CD4-positive, alpha-beta T cell treated with Interleukin-17A for 1 hour (primary cell): ENCODE measurements at places on chromosomes 13 and 19.

- no peak for DNase-seq
Observed at GRCh38 chr19:52520013-52520412, 7.5 kb upstream of the ZNF808 start.

DNA sequence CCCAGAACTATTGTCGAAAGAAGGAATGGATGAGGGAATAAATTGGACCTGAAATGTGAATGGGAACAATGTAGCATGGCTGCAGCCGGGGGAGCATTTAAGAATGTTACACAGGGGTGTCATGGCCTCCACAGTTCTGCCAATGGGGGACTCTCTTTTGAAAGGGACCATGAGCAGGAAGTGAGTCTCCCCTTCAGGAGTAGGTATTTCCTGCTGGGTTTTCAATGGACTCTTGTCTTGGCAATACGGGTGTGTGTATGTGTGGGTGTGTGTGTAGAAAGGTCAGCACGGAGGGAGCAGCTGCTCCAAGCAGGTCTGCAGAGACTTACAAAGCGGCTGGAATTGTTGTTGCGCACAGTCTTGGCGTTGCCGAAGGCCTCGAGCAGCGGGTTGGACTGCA is 24.4 kb downstream of the MYO1F start:
- DNase-seq, result no peak

DNA sequence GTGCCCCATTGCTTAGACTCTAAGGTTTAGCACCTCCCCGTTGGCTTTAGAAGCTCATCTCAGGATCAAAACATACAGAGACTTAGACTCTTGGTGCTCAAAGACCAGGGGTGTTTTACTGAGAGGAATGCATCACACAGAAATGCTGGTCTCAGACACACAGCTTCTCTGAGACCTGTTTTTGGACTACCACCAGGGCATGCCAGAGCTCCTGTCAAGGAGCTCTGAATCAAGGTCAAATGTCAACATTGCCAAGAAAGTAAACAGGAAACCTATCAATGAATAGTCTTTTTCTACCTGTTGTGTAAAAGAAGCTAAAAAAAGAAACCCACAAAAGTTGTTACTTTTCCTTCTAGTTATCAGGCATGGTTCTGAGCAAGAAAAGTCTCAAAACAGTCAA is 149.2 kb downstream of the COL4A1 start:
- no peak for DNase-seq

DNA sequence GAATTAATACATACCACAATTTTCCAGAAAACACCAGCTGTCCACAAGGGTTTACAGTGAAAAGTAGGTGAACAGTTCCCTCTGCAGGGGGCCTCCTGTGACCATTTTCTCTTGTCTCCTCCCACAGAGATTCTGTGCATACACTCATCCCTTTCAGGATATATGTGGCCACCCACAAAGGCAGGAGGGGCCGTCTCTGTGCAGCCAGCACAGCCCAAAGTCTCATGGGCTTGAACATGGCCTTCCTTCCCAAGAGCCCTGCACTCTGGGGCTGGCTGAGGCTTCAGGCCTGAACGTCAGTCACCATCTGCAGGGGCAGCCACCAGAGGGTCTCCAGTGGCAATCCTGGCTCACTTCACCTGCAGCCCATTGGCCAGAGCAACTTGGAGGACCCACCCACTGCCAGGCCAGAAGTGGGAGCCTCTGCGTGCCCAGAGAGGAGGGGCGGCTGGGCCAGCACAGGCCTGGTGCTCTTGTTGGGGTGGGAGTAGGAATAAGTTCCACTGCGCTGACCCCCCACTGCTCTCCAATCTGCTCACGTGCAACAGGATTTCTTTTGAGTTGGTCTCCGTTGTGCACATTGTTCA is 25.1 kb downstream of the TMEM161A start:
- DNase-seq, result no peak

DNA sequence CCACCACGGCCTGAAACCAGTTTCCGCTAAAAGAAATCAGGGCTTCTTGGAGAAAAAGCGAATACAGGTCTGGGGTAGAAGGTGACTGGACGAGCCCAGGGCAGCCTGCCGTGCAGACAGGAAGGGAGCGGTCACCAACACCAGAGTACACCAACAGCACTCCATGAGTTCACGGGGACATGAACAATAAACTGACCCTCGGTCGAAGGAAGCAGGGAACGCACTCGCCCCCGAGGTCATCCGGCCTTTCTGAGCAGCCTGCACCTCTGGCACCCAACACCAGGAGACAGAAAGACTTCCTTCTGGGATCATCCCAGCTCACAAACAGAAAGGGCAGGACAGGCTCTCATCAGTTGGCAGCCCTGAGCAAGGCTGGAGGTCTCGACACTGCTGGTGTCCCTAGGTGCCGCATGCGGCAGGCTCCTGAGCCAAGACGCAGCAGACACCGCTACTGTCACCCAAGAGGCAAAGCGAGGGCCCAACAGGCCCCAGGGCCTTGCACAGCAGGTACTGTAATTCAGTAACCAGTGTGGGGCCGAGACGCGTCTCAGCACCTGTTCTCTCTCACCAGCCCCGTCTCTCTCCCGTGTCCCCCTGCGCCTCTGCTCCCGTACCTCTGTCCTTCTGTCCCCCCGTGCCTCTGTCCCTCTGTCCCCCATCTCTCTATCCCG is 18.0 kb downstream of the DCUN1D2 start:
- no peak for DNase-seq

DNA sequence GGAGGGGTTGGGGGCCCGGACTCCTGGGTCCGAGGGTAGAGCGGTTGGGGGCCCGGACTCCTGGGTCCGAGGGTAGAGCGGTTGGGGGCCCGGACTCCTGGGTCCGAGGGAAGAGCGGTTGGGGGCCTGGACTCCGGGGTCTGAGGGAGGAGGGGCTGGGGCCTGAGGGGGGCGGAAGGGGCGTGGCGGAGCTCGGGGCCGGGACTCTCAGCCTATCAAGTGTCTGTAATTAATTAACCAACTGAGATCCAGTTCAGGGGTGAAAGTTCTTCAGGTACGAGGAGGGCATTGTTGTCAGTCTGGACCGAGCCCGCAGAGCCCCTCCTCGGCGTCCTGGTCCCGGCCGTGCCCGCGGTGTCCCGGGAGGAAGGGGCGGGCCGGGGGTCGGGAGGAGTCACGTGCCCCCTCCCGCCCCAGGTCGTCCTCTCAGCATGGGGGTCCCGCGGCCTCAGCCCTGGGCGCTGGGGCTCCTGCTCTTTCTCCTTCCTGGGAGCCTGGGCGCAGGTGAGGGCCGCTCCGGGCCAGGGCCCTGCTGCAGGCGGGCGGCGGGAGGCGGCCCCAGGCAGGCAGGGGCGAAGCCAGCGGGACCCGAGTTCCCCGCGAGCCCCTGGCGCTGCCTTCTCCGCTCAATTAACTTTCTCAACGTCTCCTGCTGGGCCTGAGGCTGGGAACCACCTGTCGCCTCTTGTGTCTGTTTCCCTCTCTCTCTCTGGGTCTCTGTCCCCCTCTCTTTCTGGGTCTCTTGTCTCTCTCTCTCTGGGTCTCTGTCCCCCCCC is 697 bp downstream of the FCGRT start:
- no peak for DNase-seq

- no peak for DNase-seq
Observed at GRCh38 chr13:76833441-76833954, 52.7 kb downstream of the KCTD12 start.

DNA sequence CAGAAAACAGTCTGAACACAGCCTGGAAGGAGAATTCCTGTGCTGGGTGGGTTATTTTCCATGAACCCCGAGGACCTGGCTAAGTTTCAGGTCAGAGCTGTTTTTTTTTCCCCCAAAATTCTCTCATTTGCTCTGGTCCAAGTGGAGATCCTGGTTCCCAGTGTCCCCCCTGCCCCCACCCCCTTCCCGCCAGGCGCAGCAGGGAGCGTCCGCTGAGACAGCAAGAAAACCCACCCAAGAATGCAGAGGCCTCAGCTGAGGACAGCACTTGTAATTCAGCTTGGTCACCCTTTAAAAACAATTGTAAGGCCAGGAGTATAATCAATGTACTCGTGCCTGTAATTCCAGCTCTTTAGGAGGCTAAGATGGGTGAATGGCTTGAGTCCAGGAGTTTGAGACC is 11.4 kb upstream of the TSPAN16 start:
- no peak for DNase-seq

DNA sequence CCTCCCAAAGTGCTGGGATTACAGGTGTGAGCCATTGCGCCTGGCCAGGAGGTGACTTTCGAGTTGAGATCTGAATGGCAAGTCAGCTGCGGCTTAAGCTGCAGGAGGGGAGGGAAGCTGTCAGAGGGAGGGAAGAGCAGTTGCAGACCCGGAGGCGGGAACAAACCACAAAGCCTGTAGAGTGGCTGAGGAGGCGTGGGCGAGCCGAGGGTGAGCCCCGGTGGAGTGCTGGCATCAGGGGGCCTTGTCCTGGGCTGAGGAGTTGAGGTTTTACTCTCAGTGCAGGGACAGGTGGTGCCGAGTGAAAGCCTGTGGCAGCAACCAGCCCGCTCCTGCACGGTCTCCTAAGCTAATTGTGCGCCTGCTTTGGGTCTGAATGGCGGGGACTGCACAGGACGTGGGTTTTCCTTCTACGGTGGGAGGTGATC is 24.2 kb downstream of the PPP1R37 start:
- DNase-seq, result peak; percentile 34

DNA sequence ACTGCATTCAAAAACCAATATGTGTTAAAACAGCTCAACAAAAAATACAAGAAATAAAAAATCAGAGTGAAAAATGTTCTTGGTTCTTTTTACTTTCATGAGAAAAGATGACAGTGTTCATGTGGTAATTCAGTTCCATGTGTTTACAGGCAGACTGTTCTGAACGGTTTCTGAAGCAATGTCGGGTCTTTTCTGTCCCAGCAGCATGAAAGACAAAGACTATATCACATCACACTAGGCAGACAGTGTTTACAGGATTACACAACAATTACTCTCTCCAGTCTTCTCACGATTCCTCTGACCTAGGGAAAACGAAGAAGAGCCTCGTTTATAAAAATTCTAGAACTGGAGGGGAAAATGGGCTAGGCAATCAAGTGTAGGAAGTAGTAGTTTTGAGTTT is 83.4 kb downstream of the UBL3 start:
- no peak for DNase-seq

DNA sequence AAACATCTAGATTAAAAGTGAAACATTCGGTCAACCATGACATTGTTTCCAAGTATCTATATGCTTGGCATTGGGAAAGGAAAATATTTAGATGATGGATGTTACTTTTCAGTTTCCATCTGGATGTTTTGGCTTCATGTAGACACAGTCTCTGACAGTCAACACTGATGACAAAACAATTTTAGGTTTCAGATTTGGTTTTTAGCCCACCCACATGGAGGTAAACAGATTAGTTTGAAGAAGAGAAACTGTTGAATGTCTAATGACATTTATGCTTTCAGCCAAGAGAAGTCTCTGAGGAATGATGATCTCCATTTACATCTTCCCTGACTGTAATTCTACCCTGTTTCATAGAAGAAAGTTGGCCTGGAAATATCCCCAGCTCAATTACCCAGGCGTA is 379.1 kb downstream of the SLITRK6 start:
- no peak for DNase-seq

GRCh38 chr19:18856385-18857126 is 24.8 kb downstream of the UPF1 start:
- no peak for DNase-seq

DNA sequence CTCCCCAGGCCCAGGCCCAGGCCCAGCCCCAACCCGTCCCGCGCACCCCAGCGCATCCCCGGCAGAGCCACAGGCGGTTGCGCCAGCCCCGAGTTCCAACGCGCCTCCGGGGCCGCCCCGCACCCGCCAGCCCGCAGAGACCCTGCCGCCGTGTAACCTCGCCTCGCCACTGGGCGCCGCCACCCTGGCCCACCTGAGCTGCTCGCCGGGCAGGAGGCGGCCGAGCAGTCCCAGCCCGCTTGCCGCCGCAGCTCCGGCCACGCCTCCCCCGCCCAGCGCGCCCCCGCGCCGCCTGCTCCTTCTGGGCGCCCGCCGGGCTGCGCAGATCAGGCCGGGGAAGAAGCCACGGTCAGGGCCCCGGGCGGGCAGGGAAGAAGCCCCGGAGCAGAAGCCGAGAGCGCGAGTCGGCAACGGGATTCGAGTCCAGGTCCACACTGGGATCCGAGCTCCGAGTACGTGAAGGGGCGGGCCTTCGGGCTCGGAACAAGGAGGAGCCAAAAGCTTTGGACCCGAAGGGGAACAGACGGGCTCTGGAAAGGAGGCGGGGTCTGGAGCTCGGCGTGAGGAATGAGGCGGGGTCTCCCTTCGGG is at the start of gene MBOAT7:
Gene MBOAT7, minus strand, starts transcription at position 436 of the 590 bp plus-strand sequence. CDS start 1,072 bp downstream, outside the sequence.
- DNase-seq, result no peak

DNA sequence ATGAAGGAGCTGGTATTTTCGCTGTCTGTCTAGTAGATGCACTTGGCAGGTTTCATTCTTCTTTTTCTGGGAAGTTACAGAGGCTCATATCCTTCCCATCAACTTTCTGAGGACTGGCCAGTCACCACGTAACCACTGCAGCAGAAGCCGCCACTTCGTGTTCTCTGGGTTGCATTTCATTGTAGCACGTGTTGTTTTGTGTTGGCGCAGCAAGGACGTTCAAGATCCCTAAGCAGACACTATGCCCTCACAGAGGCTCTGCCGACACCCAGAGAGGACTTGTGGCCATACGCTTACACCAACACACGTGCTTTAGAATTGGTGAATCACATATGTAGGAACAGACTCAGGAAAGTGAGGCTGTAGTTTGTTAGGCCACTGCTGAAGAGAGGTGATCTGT is 42.2 kb upstream of the TEX29 start:
- no peak for DNase-seq

DNA sequence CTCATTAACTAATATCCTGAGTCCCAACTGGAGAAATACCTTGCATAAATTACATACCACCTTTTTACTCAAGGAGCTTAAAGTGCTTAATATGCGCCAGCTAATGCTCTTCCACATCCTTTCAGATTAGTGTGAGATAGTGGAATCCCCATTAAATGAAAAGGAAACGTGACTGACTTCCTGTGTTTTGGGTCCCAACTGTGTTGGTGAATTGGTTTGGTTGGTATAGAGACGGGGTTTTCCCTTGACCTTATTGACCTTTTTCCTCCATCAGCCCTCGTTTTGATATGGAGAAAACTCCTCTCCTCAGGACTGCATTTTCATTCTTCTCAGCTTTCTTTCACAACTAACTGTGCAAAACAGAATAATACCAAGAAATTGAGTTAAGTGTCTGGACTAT is 163.5 kb downstream of the PAN3 start:
- DNase-seq, result no peak

DNA sequence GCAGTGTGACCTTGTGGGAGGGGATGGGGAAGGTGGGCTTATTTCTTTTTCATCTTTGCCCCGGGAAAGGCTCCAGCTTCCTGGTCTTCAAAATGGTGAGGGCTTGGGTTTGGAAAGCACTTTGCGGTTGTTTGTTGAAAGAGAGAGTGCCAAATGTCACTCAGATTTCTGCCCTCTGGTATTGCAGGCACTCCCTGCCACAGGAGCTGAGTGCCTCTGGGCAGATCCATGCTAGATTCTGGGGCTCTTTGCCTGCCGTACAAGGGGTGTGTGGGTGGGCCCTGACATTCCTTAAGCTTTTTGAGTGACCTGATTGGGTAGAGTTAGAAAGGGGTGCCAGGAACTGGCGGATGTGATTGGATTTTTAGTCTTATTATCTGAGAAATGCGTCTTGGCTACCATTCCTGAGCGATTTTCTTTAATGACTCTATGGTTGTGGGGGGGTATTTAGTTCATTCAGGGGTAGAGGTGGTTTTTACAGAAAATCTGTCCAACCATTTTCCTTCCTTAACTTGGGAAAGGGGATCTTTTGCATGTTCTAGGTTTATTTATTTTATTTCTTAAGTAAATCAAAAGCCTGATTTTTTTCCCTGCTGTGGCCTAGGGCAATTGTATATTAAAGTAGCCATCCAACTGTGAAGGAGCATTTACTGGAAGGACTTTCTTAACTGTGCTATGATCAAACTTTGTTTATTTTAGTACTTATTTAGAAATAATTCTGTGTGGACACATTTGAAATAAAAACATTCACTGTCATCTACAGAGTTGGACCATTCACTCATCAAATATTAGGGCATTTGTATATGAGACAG is 3.2 kb downstream of the ARHGAP35 start:
- DNase-seq, result no peak

- no peak for DNase-seq
Observed at GRCh38 chr13:95253033-95253432, 48.2 kb downstream of the ABCC4 start.
